ENCODE measurements at places on chromosomes 2 and 18.

DNA sequence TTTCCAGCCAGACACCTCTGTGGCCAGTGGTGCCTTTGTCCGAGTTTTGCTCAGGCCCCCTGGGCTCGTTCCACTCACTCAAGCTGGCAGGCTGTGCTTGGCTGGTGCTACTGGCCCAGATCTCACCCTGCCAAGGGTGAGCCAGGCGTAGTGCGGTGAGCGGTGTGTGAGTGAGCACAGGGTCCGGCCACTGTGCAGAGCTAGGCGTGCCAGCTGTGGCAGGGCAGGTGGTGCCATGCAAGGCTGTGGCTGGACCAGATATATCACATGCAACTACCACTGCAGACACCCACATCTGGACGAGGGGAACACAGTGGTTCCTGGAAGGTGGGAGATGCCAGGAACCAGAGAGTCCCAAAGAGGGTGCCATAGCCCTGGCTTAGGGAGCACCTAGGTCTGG lies 70.1 kb downstream of the SRBD1 start:
- DNase-seq: no peak

DNA sequence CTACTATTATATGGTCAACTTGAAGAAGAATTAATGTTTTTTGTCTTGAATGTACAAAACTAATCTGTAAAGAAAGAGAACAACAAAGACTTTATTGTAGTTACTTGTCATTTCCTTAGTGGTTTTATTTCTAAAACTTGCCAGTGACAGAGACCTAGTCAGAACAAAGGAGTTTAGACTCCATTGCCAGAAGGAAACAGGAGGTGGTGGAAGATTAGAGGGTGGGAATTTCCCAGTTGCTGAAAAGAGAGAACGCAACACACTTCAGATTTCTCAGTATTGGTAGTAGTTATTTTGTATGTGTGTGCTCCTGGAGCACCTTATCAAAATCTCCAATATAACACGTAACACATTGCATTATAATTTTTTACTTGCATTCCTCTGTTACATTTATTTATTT lies 81.4 kb downstream of the CDCA7 start:
- no peak for DNase-seq

DNA sequence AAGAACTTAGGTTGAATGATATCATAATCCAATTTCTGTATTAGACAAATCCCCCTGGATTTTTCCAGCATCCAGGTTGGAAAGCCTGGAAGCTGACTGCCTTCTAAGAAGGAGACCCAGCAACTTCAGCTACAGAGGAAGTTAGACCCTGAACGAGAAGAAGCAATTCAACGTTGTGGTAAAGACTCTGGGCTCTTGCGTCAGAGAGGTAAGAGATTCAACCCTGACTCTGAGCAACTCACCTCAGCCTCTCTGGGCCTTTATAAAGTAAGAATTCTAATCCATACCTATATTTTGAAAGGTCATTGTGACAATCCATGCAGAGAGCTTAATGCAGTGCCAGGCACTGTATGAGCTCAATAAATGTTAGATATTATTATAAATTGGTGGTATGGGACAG lies 9.7 kb downstream of the E2F6 start:
- DNase-seq: no peak

GRCh38 chr2:157438863-157439823 lies 4.7 kb downstream of the CYTIP start:
- DNase-seq: no peak

DNA sequence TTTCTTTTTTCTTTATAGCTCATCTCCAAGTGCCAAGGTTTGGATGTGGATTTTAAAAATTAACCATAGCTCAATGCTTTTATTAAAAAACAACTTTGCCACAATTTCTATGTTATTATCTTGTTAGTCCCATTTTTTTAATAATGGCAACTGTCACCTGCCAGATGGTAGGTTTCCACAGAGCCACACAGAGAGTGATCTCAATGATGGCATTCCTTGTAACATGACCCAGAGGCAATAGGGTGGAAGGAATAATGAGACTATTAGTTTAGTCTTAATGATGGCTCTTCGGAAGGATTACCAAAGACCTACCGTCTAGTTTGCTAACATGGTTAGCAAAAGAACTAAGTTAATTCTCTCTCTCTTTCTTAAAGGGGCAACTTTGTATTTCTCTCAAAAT lies 64.0 kb downstream of the REL start:
- no peak for DNase-seq

DNA sequence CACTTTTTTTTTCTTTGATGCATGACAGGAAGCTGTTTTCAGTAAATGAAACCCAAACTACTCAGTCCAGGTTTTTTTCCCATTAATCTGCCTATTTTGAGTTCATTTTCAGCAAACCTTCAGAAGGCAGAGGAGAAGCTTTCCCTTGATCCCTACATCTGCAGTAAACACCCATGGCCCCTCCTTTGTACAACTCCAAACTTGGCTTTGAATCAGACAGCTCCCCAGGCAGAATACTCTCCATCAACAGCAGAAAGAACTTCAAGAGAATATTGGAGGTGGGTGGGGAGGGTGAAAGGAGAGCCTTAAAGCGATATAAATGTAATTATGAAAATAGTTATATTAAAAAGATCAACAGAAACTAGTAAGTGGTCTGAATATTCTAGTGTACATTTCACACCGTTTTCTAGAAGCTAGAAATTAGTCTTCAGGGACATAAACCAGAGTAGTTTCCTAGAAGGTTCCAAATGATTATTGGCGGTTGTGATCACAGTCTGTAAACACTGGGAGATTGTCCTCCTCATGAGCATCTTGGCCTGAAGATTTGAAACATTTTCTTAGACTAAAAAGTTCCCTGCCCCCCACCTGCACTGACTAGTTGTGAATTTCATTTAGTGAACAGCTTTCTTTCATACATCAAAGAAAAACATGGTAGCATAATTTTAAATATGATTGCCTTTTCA lies 75.1 kb upstream of the STK39 start:
- no peak for DNase-seq

- DNase-seq: no peak
These were observed 14.8 kb upstream of the ZAP70 start for GRCh38 chr2:97698530-97698929.

DNA sequence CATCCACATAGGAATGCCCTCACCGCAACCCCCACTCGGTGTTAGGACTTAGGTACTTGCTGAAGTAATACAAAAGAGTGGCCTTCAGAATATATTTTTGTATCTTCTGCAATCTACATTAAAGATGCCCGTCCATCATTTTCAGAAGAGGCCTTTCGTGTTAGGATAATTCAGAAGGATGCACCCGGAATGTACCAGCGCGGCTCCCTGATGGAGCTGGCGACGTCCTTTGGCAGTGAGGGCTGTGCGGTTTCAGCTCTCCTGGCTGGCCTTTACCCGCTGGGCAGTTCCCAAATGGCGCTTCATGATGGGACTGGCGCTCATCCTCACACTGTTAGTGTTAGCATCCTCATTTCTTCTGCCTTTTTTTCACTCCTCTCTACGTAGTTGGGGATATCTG lies 15.3 kb downstream of the TWIST2 start:
- DNase-seq: no peak

GRCh38 chr18:22999212-22999611 lies 66.1 kb downstream of the RBBP8 start:
- no peak for DNase-seq

- DNase-seq: no peak
These were observed 119.1 kb downstream of the UXS1 start for GRCh38 chr2:106075048-106075447.

DNA sequence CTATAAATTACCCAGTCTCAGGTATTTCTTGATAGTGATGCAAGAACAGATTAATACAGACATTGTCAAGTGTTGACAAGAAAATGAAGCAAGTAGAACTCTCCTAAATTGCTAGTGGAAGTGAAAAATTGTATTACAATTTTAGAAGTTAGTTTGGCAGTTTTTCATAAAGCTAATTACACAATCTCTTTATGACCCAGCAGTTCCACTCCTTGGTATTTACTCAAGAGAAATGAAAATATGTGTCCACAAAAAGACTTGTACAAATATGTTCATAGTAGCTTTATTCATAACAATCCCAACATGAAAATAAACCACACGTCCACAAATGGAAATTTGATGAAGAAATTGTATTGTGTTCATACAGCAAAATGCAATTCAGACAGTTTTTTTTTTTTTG lies 49.4 kb downstream of the PDE1A start:
- no peak for DNase-seq

- DNase-seq: no peak
These were observed 339.1 kb downstream of the SOX11 start for GRCh38 chr2:6031200-6031867.

DNA sequence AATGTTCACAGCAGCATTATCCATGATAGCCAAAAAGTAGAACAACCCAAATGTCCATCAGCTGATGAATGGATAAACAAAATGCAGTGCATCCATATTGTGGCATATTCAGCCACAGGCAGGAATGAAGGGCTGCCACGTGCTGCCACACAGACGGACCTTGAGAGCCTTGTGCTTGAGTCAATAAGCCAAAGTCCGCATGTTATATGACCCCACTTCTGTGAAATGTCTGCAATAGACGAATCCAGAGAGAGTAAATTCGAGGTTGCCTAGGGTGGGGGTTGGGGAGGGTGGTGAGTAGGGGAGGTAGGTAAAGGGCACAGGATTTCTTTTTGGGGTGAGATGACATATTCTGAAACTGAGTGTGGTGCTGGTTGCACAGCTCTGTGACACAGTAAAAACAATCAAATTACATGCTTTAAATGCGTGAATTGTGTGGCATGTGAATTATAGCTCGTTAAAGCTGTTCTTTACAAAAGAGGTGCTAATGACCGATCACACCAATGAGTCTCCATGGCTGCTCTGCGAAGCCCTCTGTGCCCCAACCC lies 38.9 kb upstream of the LDLRAD4 start:
- DNase-seq: no peak

GRCh38 chr18:71583252-71583651 lies 960.9 kb downstream of the CBLN2 start:
- DNase-seq: no peak

DNA sequence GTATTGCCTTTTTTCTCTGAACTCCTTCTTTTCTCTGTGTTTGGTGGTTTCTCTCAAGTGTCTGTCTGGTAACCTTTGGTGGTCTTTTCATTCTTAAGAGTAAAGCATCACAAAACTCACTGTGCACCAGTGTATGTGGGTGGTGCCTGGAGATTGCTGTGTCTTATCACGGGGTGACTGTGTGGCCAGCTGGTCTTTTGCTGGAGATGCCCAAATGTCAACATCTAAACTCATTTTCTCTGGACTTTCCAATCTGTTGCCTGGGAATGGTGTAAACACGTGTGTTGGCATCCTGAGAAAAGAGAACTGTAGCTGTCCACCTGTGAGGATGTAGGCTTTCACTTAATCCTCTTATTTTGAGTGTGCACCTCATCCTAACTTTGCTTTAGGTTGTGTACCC lies 323.2 kb downstream of the AGPS start:
- DNase-seq: no peak

DNA sequence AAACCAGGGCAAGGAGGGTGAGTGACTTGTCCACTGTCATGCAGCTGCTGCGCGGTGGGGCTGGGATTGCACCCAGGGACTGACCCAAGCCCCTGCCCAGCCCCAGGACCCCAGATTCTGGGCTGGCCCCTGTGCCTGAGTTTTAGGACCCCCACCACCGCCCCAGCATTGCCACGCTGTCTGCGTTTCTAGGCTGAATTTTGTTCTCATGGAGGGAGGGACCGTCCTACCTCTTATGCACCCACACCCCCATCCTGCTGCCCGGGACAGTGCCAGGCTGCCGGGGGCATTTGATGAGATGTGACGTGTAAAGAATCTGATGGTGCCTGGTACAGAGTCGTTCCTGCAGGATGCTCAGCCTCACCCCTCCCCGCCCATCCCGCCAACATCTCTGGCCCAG lies 111.0 kb upstream of the ODC1 start:
- no peak for DNase-seq

GRCh38 chr2:45406621-45407020 lies 204.4 kb downstream of the SRBD1 start:
- no peak for DNase-seq

DNA sequence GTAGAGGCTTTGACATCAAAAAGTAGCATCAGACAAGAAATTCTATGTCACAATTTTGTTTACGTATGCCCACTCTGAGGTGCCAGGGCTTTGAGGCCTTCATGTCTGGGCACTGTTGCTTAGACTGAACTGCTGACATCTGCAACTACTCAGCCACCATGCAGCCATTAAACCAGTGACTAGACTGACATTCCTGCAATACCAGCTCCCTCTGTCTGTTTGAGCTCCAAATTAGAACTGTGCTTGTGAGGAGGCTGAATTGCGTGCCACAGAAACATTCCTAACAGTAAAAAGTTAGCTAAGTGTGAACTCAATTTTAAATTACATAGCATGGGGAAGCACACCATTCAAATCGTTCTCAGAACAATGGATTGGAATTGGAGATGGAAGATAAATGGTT lies 163.2 kb downstream of the INSIG2 start:
- DNase-seq: no peak

DNA sequence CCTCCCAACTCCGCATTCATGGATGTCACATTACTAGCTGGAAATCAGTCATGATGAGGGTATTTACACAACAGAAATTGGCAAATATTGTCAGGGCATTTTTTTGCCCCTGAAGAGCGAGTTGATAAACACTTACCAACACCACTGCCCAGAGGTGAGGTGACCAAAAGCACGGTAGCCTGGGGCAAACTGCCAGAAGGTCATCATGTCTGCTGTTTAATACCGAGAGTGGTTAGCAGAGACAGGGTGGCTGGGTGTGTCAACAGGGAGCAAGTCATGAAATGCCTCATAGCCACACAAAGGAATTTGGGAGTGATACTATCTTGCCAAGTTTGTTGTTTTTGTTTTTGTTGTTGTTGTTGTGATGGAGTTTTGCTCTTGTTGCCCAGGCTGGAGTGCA lies 37.0 kb upstream of the EPC2 start:
- DNase-seq: no peak

- DNase-seq: no peak
These were observed 43.7 kb downstream of the MEX3C start for GRCh38 chr18:51153659-51154371.

GRCh38 chr18:3482258-3482657 lies 32.3 kb downstream of the TGIF1 start:
- DNase-seq: no peak

GRCh38 chr18:48719388-48719787 lies 180.6 kb downstream of the CTIF start:
- DNase-seq: no peak

- DNase-seq: no peak
These were observed 188.9 kb downstream of the LDLRAD4 start for GRCh38 chr18:13407484-13407883.
